ENCODE measurements at places on chromosomes 6 and 20. TPM values are rescaled to one million over a fixed set of nuclear protein-coding genes. Genes with fewer than 3 reads are reported as not detected.
A peak's percentile ranks its signal among the peaks of the same experiment; 100 is the strongest.

DNA sequence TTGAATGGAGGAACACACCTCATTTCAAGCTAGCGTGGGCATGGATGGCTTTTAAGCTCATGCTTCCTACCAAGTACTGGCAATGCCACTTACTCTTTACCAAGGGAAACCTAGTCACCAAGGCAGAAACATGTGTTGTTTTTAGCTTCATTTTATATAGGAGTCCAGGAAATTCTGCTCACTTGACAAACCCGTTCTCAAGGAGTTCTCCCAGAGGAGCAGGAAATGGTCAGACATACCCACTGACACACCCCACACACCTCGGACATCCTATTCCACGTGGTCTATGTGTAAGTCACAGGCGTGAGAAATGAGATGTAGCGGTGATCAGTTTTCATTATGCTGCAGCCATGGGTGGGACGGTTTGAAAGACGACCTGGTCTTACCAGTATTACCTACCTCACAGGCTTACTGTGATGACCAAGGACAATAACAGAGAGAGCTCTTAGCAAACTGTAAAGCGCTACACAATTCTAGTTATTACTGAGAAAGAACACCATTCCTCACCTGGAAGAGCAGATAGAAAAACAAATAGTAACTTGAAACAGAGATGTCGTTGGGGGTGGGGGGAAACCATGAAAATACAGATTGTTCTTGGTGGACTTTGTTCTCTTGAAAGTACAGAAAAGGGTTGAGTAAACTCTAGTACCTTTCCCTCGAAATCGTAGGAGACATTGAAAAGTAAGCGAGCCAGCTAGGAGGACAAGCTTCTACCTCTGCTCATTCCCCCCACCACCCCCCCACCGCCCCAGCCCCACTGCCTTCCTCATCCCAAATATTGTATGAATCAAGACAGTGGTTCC, 1.7 kb downstream of the CNKSR3 start:
- peaks cover 12% of the 10 kb centered on the region for H3K4me1 ChIP-seq
- H3K27me3 ChIP-seq: no peaks in the 10 kb centered on the region
- no peak overlapping the region for H3K27ac ChIP-seq
- H3K4me3 ChIP-seq: no peak overlapping the region

DNA sequence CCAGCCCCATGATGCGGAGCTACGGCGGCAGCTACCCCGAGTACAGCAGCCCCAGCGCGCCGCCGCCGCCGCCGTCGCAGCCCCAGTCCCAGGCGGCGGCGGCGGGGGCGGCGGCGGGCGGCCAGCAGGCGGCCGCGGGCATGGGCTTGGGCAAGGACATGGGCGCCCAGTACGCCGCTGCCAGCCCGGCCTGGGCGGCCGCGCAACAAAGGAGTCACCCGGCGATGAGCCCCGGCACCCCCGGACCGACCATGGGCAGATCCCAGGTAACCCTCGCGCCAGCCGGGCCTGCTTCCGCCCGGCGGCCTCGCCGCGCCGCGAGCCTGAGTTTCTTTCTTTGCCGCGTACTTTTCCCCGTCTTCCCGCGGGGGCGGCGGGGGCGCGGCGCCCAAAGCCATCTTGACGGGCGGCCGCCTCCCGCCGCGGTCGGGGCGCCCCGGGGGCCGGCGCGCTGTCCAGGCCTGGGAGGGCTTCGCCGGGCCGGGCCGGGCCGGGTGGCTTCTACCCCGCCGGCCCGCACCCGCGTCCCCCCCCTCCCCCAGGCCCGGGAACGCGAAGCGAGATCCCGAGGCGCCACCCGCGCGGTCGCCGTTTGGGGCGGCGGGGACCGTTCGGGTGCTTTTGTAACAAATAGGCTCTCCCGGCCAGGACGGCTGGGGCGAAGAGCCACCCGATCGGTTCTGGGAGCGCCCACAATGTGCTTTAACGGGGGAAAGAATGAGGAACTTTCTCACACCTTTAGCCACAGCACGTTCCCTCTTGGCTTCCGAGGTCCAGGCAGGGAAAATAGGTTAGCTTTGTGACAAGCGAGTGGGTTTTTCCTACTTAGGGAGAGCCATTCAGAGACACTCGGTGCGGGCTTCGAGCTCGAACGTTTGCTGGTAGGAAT, 2.3 kb downstream of the ARID1B start:
- peaks cover 32% of the 10 kb centered on the region for H3K4me1 ChIP-seq
- no peaks in the 10 kb centered on the region for H3K36me3 ChIP-seq
- H3K27ac ChIP-seq: peak overlapping the region; percentile 96
- peak overlapping the region; percentile 75 for H3K4me3 ChIP-seq

- no peak for DNase-seq
- H3K4me1 ChIP-seq: no peaks in the 10 kb centered on the region
- H3K27ac ChIP-seq: no peak overlapping the region
Observed at GRCh38 chr6:81572020-81572419, 180.5 kb downstream of the TENT5A start.

GRCh38 chr6:166236596-166236995, 68.9 kb upstream of the TBXT start:
- H3K27ac ChIP-seq: no peak overlapping the region
- H3K36me3 ChIP-seq: no peaks in the 10 kb centered on the region
- H3K4me1 ChIP-seq: no peaks in the 10 kb centered on the region
- DNase-seq: no peak
- H3K4me3 ChIP-seq: no peak overlapping the region

DNA sequence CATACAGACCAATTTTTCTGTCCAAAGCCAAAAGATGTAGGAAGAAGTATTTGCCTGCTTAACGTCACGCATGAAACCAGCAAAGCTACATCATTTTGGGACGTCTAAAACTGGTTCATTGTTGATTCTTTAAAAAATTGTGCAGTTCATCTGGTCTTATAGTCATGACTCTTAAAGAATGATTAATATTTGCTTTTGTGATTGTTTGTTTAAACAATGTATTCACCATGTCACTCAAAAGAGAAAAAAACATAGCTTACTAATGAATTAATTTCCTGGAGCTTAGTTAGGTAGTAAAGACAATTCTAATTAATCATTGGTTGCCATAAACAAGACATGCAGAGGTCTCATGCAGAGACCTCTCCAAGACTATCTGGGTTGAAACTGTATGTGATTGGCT, 157.3 kb downstream of the RPS12 start:
- H3K4me1 ChIP-seq: no peaks in the 10 kb centered on the region
- no peaks in the 10 kb centered on the region for H3K36me3 ChIP-seq
- no peaks in the 10 kb centered on the region for H3K27me3 ChIP-seq
- no peak overlapping the region for H3K4me3 ChIP-seq

GRCh38 chr6:41733707-41734665, 1.4 kb downstream of the TFEB start:
- H3K27me3 ChIP-seq: no peaks in the 10 kb centered on the region
- H3K27ac ChIP-seq: peak overlapping the region; percentile 85
- H3K36me3 ChIP-seq: no peaks in the 10 kb centered on the region
- peaks cover 10% of the 10 kb centered on the region for H3K4me1 ChIP-seq
- H3K4me3 ChIP-seq: no peak overlapping the region

DNA sequence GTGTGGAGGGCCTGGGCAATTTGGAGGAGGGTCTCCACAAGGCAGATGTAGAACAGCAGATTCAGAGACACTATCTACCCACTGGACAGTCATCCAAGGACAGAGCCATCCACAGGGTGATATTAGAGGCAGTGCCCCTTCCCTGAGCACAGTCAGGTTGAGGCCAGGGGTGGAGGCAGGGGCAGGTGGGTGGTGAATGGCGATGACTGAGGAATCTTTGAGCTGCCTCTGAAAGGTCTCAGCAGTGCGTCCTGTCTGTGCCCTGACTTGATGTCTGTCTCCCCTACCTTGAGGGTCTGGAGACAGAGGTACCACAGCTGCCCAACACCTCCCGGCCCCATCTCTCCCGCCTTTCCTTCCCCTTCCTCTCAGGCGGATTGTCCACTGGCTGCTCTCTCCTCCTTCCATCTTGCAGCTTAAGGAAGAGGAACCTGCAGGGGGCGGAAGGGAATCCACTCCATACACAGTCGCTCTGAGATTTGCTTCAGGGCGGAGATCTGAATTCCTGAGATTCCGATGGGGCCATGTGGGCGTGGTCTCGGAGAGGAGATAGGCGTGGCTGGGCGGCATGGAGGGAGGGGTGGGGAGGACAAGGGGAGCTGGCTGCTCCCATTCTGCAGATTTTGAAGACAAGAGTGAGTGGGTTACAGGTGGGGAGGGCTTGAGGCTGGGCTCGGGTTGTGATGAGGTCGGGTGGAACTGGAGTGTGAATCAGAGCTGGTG, 1.7 kb downstream of the MUCL3 start:
- H3K27ac ChIP-seq: no peak overlapping the region
- no peaks in the 10 kb centered on the region for H3K36me3 ChIP-seq
- H3K4me1 ChIP-seq: peaks cover 4% of the 10 kb centered on the region
- no peak overlapping the region for H3K4me3 ChIP-seq

GRCh38 chr20:41119614-41120561, 17.5 kb upstream of the PLCG1 start:
- H3K4me3 ChIP-seq: no peak overlapping the region
- no peaks in the 10 kb centered on the region for H3K4me1 ChIP-seq
- peaks cover 94% of the 10 kb centered on the region for H3K36me3 ChIP-seq
- no peak for DNase-seq
- H3K27ac ChIP-seq: no peak overlapping the region

- H3K36me3 ChIP-seq: no peaks in the 10 kb centered on the region
- H3K27me3 ChIP-seq: no peaks in the 10 kb centered on the region
- DNase-seq: no peak
- no peaks in the 10 kb centered on the region for H3K4me1 ChIP-seq
- H3K4me3 ChIP-seq: no peak overlapping the region
- no peak overlapping the region for H3K27ac ChIP-seq
Observed at GRCh38 chr6:127301199-127301700, 34.6 kb downstream of the RNF146 start.

GRCh38 chr20:35511814-35512420, 17.5 kb downstream of the C20orf173 start:
- H3K36me3 ChIP-seq: no peaks in the 10 kb centered on the region
- no peaks in the 10 kb centered on the region for H3K4me1 ChIP-seq
- no peak overlapping the region for H3K27ac ChIP-seq
- DNase-seq: peak; percentile 24
- H3K4me3 ChIP-seq: no peak overlapping the region
- H3K27me3 ChIP-seq: no peaks in the 10 kb centered on the region

DNA sequence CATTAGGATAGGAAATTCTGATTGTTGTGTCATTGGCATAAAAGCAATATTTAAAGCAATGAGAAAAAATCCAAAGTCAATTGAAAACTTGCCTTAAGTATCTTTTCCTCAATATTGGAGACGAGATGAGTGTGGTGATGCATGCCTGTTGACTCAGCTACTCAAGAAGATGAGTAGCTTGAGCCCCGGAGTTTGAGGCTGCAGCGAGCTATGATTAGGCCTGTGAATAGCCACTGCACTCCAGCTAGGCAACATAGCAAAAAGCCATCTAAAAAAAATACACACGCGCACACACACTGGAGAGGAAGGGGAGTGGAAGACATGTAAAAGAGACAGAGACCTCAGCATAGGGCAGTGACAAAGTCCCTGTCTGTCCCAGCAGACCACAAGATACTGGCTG, 9.7 kb upstream of the MARCKS start:
- no peak for DNase-seq
- H3K27ac ChIP-seq: no peak overlapping the region
- H3K36me3 ChIP-seq: no peaks in the 10 kb centered on the region
- H3K27me3 ChIP-seq: peaks cover 3% of the 10 kb centered on the region

GRCh38 chr20:38937978-38938473, 11.8 kb downstream of the FAM83D start:
- no peaks in the 10 kb centered on the region for H3K27me3 ChIP-seq
- no peak overlapping the region for H3K4me3 ChIP-seq
- H3K4me1 ChIP-seq: no peaks in the 10 kb centered on the region
- no peaks in the 10 kb centered on the region for H3K36me3 ChIP-seq
- DNase-seq: no peak
- H3K27ac ChIP-seq: no peak overlapping the region

- H3K36me3 ChIP-seq: no peaks in the 10 kb centered on the region
- no peaks in the 10 kb centered on the region for H3K27me3 ChIP-seq
- H3K27ac ChIP-seq: no peak overlapping the region
- no peak for DNase-seq
- H3K4me1 ChIP-seq: peaks cover 9% of the 10 kb centered on the region
Observed at GRCh38 chr6:38004908-38005307, 185.4 kb downstream of the ZFAND3 start.

DNA sequence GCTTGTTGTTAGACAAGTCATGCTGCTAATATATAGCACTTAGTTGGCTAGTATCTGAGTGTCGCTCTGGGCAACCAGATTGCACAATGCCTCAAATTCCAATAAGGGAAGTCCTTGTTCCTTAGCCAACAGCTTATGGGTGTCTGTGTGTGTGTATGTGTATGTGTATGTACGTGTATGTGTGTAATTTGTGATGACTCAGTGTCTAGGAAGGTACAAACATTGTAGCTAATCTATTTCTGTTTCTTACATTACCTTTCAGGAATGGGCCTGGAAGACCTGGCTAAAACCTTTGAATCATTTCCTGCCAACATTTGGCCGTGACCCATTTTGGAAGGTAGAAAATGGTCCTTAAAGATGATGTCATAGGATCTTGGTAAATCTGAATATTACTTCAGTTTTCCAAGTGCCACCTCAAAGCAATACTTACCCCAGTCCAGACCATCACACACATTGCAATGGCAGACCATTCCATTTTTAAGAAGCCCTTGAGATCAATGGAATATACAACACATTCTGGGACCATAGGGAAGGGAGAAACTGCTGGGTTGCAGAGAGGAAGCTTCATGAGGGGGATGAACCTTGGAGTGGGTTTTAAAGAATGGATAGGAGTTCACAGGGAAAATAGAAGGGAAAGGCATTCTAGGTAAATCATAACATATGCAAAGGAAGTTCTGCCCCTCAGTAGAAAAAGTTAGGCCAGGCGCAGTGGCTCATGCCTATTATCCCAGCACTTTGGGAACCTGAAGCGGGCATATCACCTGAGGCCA, 25.1 kb downstream of the NEDD9 start:
- H3K27me3 ChIP-seq: no peaks in the 10 kb centered on the region
- H3K4me3 ChIP-seq: no peak overlapping the region

- no peak overlapping the region for H3K4me3 ChIP-seq
- H3K27ac ChIP-seq: no peak overlapping the region
- H3K36me3 ChIP-seq: no peaks in the 10 kb centered on the region
- H3K4me1 ChIP-seq: peaks cover 35% of the 10 kb centered on the region
- no peak for DNase-seq
Observed at GRCh38 chr20:35820715-35821114, 48.9 kb downstream of the PHF20 start.

GRCh38 chr6:45812922-45813321, 202.7 kb downstream of the CLIC5 start:
- no peak overlapping the region for H3K4me3 ChIP-seq
- peaks cover 9% of the 10 kb centered on the region for H3K27me3 ChIP-seq
- H3K36me3 ChIP-seq: no peaks in the 10 kb centered on the region

DNA sequence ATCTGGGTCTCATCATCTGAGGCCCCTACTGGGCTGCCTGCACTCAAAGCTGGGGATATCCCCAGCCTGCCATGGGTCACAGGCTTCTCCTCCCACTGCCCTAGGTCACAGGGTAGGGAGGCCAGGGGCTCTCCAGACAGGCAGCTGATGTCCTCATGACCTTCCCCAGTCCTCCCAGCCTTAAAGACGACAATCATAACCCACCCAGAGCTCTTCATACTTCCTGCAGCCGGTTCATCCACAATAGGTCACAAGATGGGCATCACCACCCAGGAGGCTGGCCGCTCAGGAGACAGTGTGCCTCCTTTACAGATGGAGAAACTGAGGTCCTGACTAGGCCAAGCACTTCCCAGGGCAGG, 15.2 kb downstream of the TFEB start:
- DNase-seq: no peak
- H3K36me3 ChIP-seq: no peaks in the 10 kb centered on the region
- no peaks in the 10 kb centered on the region for H3K27me3 ChIP-seq
- H3K4me3 ChIP-seq: no peak overlapping the region
- H3K4me1 ChIP-seq: peaks cover 32% of the 10 kb centered on the region

OPN5 gene
- total RNA-seq: not detected

SLC52A3 gene
- total RNA-seq: 1.2 TPM

MUC22 gene
- total RNA-seq: not detected

PPP1R14C gene
- total RNA-seq: 0.14 TPM

RIMS4 gene
- 0.11 TPM for total RNA-seq

NKX2-2 gene
- not detected for total RNA-seq

Data from adrenal gland (tissue), 19 donors.